ENCODE measurements at places on chromosomes 12 and 14.

GRCh38 chr12:27673101-27673718, 23.0 kb upstream of the REP15 start:
- no peak for DNase-seq

DNA sequence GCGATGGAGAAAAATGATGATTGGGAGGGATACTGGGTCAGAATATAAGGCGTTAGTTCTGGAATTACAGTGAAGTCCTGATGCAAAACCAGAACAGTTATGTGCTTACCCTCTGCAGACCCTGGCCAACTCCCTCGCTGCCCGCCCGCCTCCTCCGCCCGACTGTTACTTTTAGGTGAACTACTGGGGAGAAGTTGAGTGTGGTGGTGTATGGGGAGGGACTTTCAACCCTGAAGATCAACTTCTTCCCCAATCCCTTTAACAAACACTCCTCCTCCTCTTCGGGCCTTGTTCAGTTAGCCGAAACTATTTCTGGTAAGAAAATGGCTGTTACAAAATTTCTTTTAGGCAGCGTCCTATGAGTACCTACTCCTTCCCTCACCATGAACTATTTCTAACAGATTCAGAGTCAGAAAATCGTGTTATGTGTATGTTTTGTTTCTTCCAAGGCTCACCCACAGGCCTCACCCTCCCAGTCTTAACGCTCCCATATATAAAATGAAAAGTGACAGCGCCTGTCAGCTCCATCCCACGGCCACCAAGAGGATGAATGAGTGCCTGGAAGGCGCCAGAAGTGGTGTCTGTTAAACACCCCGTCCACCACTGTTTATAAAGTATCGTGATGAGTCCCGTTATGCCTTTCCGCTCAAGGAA, 1.3 kb downstream of the FBXO33 start:
- DNase-seq = no peak

DNA sequence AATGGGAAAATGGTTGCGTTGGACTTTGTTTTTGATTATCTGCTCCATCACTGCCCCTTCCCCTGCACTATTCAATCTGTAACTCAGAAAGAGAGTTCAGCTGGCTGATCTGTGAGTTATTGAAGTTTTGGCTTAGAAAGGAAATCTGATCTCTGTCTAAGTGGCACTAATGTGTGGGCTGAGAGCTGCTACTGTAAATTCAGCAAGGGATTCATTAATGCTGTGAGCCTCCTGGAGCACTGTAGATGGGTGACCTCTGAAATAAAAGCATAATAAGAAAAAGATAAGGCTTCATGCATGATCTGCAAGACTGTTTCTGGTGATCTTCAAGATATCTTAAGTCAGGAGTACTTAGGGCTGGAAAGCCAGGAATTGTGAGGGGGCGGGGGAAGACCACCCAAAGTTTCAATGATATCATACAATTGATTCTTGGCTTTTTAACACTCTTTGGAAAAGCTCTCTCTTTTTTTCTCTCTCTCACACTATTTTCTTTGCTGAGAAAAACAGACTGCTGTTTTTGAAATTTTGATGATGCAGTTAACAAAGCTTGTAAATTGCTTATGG, 101.1 kb downstream of the C12orf75 start:
- DNase-seq = no peak

DNA sequence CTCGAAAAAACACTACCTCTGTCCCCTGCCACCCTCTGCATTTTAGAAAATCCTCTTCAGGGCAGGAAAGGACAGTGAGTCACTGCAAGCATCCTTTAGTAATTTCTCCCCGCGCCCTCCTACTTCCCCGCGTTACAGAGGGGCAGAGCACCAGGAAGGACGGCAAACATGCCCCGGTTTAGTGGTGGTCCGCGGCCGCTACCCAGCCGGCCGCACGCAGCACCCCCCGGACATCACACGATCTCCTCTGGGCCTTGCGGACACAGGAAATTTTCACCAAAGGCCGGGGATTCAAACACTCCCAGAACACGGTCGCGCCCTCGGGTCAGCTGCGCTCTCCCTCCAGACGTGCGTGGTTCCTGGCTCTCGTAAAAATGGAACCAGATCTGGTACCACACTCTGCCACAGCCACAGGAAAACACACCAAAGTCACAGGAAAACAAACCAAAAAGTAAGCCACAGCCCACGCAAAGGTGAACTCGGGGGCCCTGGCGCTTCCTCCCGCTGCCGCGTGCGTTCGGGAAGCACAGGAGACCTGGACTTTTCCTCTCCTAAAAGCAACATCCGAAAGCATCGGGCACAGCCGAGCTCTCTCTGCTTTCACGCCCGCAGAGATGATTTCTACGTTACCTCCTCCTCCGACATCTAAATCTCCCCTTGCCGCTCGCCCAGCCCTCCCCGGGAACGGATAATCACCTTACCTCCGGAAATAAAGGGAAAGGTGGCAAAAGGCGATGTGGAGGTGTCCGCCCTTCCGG, 839 bp downstream of the SLC38A1 start:
- DNase-seq = no peak

DNA sequence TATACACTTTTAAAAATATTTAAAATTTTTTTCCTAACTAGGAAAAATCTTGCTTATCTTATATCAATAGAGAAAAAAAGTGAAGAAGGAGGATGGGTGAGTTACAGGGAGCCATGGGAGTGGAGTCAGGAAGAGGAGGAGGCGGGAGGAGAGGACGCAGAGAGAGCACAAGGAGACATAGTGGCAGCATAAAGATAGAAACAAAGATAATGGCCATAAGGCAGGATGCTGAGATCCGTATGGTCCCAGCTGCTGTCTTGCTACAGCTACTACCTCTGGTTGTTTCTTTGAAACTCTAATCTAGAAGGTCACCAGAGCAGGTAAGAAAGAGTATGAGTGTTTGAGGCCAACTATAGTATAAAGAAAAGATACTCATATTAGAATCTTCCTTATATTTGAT, 2.6 kb upstream of the SOX5 start:
- no peak for DNase-seq

DNA sequence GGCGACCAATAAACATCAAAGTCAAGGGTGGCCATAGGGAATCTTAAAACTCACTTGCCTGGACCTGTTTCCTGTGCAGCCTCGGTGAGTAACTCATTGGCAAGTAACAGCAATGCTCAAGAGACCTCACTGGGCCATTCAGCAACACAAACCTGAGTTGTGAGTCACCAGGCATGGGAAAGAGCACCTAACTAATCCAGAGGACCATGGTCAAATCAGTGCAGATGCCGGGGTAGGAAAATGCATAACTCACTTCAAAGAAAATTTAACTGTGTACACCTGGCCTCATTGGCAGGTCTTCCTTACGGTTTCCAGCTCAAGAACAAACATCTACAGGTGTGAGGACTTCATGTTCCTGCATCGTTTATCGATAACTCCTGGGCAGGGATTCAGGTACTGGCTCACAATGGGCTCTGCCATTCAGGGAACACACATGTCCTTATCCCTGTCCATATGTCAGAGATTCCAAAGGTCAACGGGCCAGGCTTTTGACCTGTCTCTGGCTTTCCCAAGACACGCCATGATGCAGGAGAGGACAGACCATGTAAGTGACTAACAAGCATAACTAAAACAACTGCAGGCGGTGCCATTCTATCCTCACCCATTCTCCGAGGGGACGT, 211.8 kb downstream of the ANO2 start:
- no peak for DNase-seq

GRCh38 chr14:90424075-90424474, 27.2 kb downstream of the CALM1 start:
- no peak for DNase-seq

GRCh38 chr12:12899530-12900380, 8.4 kb downstream of the GPRC5A start:
- peak; percentile 64 for DNase-seq

- no peak for DNase-seq
Measured at GRCh38 chr14:24147761-24148428, 597 bp downstream of the RNF31 start.

- no peak for DNase-seq
Measured at GRCh38 chr12:71782017-71782416, 27.4 kb downstream of the RAB21 start.

DNA sequence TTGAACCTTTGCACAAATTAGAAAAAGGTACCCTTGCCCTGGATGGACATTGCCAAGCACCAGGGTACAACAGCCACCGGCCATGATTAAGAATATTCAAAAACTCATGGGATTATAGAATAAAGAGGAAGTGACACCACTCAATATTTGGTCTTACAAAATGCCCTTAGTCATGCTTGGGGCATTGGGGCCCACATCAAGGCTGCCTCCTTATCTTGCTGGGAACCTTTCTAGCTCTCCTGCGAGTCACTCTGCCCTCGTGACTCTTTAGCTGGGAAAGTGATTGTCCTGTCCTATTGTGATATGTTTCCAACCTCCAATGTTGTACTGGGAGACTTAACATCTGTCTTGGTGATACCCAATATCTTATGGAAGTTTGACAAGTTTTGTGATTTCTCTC, 57.8 kb downstream of the GTF2A1 start:
- no peak for DNase-seq

DNA sequence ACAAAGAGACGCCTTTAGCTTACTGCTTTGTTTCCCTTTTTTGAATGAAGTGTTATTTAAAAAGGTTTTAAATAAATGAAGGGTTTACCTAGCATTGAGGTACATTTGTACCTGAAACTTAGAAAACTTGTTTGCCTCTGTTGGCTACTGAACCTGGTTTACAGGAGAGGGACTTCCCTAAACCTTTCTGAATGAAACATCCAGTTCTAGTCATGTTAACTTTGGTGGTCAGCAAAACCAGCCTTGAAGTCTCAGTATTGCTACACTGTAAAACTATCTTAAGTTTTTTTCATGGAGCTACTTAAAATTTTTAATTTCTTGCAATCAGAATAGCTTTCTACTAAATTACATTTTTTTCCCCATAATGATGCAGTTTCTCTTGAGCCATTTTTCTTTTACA, 38.2 kb downstream of the RASSF8 start:
- no peak for DNase-seq

DNA sequence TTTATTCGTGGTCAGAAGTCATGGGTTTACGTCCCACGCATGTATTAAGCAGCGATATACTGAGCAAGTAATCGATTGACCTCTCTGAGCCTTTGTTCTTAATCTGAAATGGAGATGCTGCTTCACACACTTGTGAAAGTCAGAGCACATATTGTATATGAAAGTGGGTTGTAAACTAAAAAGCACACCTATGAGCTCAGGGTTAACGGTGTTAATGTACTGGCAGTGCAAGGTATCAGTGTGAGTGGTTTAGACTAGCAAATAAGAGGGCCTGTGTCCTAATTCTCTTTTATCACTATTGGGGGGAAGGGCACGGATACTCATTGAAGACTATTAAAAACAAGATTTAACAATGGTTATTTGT, 676 bp downstream of the MRPL42 start:
- DNase-seq = no peak

DNA sequence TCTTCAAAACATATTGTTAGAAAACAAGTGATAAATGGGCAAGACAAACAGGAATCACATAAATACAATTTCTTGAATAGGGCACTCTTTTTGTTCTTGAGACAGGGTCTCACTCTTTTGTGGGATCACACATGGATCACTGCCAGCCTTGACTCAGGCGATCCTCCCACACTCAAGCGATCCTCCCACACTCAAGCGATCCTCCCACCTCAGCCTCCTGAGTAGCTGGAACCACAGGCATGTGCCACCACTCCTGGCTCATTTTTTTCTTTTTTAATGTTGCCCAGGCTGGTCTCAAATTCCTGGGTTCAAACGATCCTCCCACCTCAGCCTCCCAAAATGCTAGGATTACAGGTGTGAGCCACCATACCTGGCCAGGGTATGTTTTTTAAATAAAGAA, 57.4 kb downstream of the ATP2B1 start:
- DNase-seq = no peak

DNA sequence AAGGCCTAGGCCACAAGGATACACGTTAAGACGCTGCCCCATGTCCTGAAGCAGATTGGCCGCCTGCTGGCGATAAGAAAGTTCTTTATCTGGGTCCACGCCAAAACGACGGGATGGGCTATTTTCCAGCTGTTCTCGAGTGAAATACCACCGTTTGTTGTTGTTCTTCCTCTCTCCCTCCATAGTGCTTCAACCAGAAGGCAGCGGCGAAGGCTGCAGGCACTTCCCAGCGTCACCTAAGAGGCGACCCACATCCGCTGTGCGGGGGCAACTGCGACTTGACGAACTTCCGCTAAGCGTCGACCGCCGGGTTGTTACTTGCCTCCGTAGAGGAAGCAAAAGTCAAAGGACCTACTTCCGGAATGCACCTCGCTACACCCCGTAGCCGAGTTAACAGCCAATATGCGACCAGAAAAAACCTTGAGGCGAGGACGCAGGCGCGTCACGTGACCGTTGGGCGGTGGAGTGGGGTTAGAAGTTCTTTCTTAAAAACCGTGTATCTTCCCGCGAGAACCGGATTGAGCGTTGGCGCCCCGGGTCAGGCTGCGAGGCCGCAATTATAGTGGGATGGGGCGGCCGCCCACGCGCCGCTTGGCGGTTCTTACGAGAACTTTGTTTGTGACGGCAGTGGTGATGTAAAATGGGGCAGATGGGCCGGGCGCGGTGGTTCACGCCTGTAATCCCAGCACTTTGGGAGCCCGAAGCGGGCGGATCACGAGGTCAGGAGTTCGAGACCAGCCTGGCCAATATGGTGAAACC, at the start of gene CCNT1:
Gene CCNT1 (minus strand): TSS at position 215 of the 759 bp plus-strand sequence. CDS start 32 bp downstream, at position 183.
- peak; percentile 99 for DNase-seq

- DNase-seq = no peak
Measured at GRCh38 chr12:83186419-83186818, 499.7 kb downstream of the TMTC2 start.

- no peak for DNase-seq
Measured at GRCh38 chr14:34971381-34971780, 11.4 kb upstream of the SRP54 start.

DNA sequence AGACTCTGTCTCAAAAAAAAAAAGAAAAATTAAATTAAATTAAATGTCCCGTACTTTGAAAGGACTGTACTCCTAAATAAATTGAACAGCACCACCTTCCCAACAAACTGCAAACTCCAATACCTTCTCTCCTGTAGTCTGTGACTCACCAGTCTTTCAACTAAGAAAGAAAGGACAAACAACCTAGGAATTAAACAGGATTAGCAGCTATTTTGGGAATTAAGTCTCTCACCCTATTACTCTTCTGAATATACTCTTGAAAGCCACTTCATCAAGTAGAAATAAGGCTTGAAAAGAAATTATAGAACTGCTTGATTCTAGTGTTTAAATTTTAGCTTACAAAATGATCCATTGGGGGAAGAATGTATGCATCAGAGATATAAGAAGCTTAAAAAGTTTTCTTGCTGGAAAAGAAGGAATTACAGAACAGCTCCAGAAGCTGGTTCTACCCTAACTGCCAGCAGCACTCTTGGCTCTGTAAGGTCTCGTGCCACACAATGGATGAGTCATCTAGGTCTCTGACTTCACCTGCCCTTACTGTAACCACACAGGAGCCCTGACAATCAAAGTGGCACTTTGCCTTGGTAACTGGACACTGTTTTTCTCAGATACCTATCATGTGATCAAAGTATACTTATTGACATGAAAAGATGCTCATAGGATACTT, 57.0 kb upstream of the CERS5 start:
- DNase-seq = no peak
